AG08395 (cell line): ENCODE measurements at places on chromosomes 7 and 10.
A peak's percentile ranks its signal among the peaks of the same experiment; 100 is the strongest.

DNA sequence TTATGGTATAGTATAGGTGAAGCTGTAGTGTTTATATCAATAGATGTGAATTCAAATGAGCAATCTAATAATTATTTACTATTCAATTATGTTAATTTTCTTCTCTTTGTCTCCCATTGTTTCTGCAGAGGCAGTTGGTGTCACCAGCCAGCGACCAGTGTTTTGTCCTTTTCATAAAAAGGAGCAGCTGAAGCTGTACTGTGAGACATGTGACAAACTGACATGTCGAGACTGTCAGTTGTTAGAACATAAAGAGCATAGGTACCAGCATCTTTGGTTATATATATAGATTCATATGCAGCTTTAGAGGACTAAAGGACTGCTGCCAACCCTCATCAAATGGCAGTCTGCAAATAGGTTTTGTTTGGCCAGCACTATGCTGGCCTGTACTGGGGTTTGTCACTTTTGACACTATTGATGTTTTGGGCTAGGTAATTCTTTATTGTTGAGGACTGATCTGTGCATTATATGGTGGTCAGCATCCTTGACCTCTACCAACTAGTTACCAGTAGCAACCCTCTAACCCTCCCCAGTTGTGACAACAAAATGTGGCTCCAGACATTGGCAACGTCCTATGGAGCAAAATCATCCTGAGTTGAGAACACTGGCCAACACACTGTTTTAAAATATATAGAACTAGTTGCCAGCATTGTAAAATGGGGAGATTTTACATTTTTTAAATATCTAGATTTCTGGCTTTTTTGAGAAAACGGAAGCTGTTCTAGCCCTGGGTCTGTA, 59.2 kb downstream of the TRIM24 start:
- DNase-seq, result no peak

DNA sequence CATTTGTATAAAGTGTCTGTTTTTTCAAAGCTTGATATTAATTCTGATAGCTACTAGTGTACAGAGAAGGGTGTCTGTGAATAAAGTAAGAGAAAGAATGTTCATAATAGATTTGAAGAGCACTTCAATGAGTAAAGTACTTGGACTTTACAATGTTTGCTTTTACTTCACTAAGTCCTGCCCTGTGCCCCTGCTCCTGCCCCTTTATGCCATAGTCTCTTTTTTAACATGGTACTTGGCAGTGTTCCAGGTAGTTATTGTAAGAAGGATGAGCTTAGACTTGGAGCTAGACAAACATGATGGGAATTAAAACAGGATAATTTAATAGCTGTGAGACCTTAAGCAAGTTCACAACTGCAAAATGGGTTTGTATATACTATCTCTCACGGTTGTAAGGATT, 41.0 kb downstream of the ZEB1 start:
- DNase-seq, result no peak

- DNase-seq, result no peak
Observed at GRCh38 chr7:163298-163695, 29.1 kb upstream of the FAM20C start.

- no peak for DNase-seq
Observed at GRCh38 chr7:130900471-130901076, 166.6 kb upstream of the KLF14 start.

DNA sequence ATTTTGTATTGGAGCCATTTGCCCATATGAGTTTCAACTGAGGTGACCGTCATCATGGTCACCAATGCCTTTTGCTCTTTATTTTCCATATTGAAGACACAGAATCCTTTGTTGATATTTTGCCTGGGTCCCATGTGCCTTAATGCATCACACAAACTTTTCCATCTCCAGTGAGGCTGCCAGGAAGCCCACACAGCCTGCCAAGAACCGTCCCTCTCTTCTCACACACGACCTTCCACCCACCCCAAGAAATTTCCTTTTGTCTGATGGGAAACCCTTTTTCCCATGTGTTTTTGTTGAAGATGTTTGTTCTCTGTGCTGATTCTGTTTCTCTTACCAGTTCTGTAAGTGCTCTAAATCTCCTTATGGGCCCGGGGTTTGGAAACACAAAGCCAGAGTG, 168.9 kb downstream of the CSTF2T start:
- DNase-seq, result no peak

GRCh38 chr10:21572578-21572977, 38.5 kb downstream of the MLLT10 start:
- DNase-seq, result no peak

- DNase-seq, result peak; percentile 86
Observed at GRCh38 chr10:97714401-97715258, 1.1 kb downstream of the MARVELD1 start.

- no peak for DNase-seq
Observed at GRCh38 chr7:129341816-129342806, 92.1 kb upstream of the STRIP2 start.

DNA sequence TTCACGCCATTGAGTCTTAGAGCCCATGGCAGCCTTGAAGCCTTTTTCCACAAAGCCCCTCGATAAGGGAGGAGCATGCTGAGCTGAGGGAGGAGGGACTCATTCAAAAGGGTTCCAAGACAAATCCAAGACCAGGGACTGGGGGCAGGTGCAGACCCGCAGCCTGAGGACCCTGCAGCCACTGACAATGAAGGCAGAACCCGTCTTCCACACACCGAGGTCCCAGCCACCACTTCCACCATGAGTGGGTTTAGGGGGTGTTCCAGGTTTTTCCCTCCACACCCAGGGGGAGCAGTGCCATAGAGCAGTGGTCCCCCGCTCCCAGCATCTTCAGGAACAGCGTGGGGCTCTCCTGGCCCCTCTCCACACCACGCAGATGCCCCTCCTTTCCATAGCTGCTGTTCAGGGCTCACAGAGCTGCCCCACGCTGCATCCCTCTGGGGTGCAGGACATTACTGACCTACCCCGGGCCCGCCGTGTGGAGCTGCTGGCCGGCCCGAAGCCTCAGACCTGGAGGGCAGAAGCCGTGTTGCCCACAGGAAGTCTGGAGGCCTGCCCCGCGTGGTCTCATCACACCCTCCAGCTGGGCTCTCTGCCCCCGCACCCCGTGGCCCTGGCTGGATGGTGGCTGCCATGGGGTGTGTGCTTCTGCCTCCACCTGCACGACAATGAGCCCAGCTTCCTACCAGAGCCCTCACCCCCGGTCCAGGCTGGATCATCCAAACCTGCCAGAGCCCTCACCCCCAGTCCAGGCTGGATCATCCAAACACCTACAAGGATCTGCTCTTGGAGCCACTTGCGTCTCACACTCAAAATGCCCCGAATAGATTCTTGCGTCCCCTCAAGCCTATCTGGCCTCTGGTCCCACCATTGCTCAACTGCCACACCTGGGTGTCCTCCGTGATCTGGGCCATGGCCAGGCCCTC, 220.0 kb upstream of the TCERG1L start:
- DNase-seq, result no peak

GRCh38 chr7:140989068-140989467, 25.7 kb downstream of the MRPS33 start:
- DNase-seq, result no peak

GRCh38 chr10:97762816-97763215, 9.0 kb downstream of the SFRP5 start:
- DNase-seq, result peak; percentile 48

DNA sequence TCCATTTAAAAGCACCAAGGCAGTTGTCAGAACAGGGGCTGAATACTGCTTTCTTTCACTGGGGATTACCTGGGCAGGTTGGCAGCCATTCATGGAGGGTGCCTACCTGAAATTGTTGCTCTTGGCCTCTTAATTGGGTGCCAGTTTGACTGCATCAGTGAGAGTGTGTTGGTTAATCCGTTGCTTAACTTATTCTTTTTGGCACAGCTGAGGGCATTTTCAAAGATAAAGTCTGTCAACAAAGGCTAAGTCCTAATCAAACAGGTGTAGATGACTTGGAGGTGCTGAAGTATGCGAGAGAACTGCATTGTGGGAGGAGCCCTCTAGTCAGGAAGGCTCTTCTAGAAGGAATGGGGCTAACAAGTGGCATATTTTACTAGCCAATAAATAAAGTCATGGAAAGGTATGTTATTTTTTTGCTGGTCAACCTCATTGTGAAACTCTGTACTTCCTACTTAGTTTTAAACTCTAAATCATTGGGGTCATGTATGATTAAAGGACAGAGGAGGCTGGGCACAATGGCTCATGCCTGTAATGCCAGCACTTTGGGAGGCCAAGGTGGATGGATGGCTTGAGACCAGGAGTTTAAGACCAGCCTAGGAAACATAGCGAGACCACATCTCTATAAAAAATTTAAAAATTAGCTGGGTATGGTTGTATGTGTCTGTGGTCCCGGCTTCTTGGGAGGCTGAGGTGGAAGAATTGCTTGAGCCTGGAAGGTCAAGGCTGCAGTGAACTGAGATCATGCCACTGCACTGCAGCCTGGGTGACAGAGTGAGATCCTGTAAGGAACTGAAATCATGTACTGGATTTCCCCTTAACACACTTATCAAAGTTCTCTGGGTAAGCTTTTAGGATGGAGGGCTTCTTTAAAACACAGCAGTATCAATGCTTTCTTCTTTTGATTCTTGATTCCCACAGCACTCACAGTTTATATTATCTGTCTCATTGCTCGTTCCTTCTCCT, 134.1 kb downstream of the LRMDA start:
- DNase-seq, result no peak

GRCh38 chr10:3871424-3871996, 86.5 kb upstream of the KLF6 start:
- DNase-seq, result no peak

GRCh38 chr10:79980711-79981110, 31.8 kb upstream of the SFTPD start:
- DNase-seq, result no peak
